Effector memory CD4-positive, alpha-beta T cell (primary cell): ENCODE measurements at places on chromosomes 1 and 21.

DNA sequence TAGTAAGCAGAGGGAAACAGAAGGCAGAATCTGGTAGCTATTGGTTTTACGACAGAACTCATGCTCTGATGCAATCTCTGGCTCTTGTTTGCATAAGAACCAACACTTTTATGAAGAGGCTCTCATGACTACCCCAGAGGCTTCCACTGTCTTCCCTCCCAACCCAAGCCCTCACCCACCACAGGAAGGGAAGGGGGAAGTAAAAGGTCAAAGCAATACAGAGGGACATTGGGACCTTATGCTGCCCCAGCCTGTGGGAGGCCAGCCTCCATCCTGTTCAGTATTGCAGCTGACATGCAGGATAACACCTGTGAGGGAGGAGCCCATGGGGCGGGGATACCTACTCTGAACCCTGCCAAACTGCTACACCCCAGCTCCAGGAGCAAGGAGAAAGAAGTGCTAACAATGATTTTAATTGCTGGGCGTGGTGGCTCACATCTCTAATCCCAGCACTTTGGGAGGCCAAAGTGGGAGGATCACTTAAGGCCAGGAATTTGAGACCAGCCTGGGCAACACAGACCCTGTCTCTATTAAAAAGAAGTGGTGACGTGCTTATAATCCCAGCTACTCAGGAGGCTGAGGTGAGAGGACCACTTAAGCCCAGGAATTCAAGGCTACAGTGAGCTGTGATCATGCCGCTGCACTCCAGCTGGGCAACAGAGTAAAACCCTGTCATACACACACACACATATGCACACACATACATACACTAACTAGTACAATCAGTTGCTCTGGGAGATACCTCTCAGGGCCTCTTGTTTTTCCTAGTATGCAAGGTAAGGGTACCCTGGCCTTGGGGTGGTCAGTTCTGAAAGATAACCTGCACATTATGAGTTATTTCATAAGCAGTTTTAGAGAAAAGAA lies 9.5 kb downstream of the MR1 start:
- no peak overlapping the region for H3K27ac ChIP-seq
- no peak overlapping the region for H3K4me3 ChIP-seq
- peaks cover 6% of the 10 kb centered on the region for H3K36me3 ChIP-seq
- no peak for DNase-seq
- no peaks in the 10 kb centered on the region for H3K27me3 ChIP-seq
- peaks cover 6% of the 10 kb centered on the region for H3K4me1 ChIP-seq

DNA sequence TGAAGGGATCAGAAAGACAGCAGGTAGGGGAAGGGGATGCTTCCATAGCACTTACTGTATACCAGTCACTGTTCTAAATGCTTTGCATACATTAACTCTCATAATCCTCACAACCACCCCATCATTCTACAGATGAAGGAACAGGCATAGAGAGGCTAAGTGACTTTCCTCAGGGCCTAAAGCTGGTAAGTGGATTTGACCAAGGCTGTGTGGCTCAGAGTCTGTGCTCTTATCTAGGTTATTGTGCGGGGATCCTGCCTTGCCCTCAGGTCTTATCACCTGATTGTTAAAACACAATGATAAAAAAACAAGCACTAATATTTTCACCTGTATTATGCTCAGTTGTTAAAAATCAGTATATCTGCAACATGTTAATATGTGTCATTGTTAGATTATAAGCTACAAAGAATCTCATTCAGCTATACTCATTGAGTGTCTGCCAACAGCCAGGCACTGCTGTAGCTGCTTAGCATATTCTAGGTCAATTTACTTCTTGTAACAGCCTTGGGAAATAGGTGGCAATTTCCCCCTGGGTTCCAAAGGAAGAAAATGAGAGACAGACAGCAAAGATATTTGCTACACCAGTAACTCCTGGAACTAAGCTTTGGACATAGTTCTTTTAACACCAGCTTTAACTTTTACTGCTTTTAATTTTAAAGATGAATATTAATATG lies 38.6 kb upstream of the RBM15 start:
- no peaks in the 10 kb centered on the region for H3K36me3 ChIP-seq
- H3K27me3 ChIP-seq, result no peaks in the 10 kb centered on the region
- H3K4me3 ChIP-seq, result no peak overlapping the region
- no peaks in the 10 kb centered on the region for H3K4me1 ChIP-seq

DNA sequence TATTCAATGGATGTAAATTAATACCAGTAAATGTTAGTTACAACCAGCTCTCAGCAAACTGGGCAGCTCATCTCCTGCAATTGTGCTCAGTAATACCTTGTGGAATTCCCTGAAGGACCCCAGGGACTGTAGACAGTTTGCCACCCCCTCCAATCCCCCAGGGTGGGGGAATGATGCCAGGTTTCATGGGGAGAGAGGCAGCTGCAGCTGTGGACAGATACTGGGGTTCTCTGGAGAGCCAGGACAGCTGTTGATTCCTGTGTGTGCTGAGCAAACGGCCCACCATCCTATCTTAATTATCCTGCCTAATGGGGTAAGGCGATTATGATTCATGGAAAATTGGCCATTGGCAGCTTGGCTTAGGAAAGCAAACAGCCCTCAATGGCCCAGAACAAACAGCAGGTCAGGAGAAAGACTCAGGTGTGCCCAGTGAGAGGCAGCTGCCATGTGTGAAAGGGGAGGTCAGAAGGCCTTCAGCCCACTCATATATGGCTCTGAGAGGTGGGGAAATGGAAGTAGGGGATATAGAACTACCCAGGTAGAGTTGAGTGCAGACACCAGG lies 148.9 kb upstream of the CTTNBP2NL start:
- no peaks in the 10 kb centered on the region for H3K27me3 ChIP-seq
- H3K27ac ChIP-seq, result no peak overlapping the region
- no peak for DNase-seq
- H3K4me1 ChIP-seq, result no peaks in the 10 kb centered on the region

DNA sequence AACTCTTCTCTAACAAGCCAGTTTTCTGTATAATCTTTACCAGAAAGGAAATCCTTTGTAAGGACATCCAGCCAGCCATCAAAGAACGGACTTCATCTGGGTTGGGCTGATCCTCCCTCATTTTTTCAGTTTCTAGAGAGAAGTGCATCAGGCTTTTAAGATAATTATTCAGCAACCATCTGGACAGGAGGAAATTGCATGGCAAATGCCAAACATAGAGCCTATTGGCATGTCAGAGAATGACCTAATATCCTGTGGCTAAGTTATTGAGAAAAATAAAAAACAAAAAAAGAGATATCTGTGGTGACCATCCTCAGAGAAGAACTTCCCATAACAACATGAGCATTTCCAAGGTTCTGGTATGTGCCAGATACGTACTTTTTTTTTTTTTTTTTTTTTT lies 74.9 kb upstream of the BEND5 start:
- no peak overlapping the region for H3K27ac ChIP-seq
- H3K4me1 ChIP-seq, result no peaks in the 10 kb centered on the region
- H3K4me3 ChIP-seq, result no peak overlapping the region
- no peaks in the 10 kb centered on the region for H3K36me3 ChIP-seq
- no peak for DNase-seq

- H3K4me3 ChIP-seq, result no peak overlapping the region
- peaks cover under 1% of the 10 kb centered on the region for H3K27me3 ChIP-seq
- H3K36me3 ChIP-seq, result no peaks in the 10 kb centered on the region
- DNase-seq, result no peak
Observed at GRCh38 chr1:53653631-53654030, 85.3 kb downstream of the GLIS1 start.

DNA sequence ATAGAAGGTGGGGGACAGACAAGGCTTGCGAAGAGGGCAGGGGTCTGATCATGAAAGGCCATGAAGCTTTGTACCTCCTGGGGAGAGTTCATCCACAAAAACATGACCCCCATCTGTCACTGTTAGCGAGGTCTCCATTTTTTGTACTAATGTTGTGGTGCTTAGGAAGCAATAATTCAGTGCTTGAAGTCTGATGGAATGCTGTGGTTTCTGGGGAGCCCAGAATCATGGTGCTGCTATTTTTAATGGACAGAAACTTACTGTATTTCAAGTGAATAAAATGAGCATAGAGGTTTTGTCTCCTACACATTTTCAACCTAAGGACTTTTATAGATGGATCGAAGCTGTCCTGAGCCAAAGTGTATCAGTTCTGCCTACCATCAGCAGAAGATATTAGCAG lies 28.2 kb upstream of the RGL1 start:
- no peak overlapping the region for H3K4me3 ChIP-seq
- H3K36me3 ChIP-seq, result no peaks in the 10 kb centered on the region

- H3K4me1 ChIP-seq, result no peaks in the 10 kb centered on the region
- H3K4me3 ChIP-seq, result no peak overlapping the region
- H3K27ac ChIP-seq, result no peak overlapping the region
Observed at GRCh38 chr1:174007851-174008250, 14.3 kb downstream of the RC3H1 start.

- no peaks in the 10 kb centered on the region for H3K36me3 ChIP-seq
- H3K4me1 ChIP-seq, result no peaks in the 10 kb centered on the region
- no peak overlapping the region for H3K4me3 ChIP-seq
- no peak overlapping the region for H3K27ac ChIP-seq
Observed at GRCh38 chr1:71796006-71796405, 486.3 kb downstream of the NEGR1 start.

GRCh38 chr1:197660389-197660788 lies 114.9 kb downstream of the DENND1B start:
- no peaks in the 10 kb centered on the region for H3K4me1 ChIP-seq
- no peak overlapping the region for H3K27ac ChIP-seq
- no peak overlapping the region for H3K4me3 ChIP-seq
- H3K27me3 ChIP-seq, result no peaks in the 10 kb centered on the region

GRCh38 chr1:208235982-208236761 lies 8.0 kb downstream of the PLXNA2 start:
- H3K4me1 ChIP-seq, result no peaks in the 10 kb centered on the region
- H3K27ac ChIP-seq, result no peak overlapping the region
- H3K4me3 ChIP-seq, result no peak overlapping the region
- H3K36me3 ChIP-seq, result no peaks in the 10 kb centered on the region

GRCh38 chr1:188249811-188250210 lies 1421.1 kb downstream of the PLA2G4A start:
- H3K27me3 ChIP-seq, result no peaks in the 10 kb centered on the region
- H3K27ac ChIP-seq, result no peak overlapping the region
- H3K4me3 ChIP-seq, result no peak overlapping the region
- no peaks in the 10 kb centered on the region for H3K36me3 ChIP-seq

DNA sequence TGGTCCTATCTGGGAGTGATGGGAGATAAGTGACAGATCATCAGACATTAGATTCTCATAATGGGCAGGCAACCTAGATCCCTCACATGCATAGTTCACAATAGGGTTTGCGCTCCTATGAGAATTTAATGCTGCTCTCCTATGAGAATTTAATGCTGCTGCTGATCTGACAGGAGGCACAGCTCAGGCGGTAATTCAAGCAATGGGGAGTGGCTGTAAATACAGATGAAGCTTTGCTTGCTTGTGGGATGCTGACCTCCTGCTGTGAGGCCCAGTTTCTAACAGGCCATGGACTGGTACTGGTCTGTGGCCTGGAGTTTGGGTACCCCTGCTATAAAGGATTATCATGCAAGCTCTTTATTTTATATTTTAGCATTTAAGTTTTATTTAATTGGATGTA lies 72.0 kb downstream of the ZMYM4 start:
- no peaks in the 10 kb centered on the region for H3K4me1 ChIP-seq
- H3K4me3 ChIP-seq, result no peak overlapping the region
- DNase-seq, result no peak
- H3K27ac ChIP-seq, result no peak overlapping the region

- H3K4me3 ChIP-seq, result no peak overlapping the region
- no peaks in the 10 kb centered on the region for H3K4me1 ChIP-seq
- no peaks in the 10 kb centered on the region for H3K36me3 ChIP-seq
- H3K27me3 ChIP-seq, result no peaks in the 10 kb centered on the region
Observed at GRCh38 chr1:87902830-87903229, 574.1 kb downstream of the LMO4 start.

DNA sequence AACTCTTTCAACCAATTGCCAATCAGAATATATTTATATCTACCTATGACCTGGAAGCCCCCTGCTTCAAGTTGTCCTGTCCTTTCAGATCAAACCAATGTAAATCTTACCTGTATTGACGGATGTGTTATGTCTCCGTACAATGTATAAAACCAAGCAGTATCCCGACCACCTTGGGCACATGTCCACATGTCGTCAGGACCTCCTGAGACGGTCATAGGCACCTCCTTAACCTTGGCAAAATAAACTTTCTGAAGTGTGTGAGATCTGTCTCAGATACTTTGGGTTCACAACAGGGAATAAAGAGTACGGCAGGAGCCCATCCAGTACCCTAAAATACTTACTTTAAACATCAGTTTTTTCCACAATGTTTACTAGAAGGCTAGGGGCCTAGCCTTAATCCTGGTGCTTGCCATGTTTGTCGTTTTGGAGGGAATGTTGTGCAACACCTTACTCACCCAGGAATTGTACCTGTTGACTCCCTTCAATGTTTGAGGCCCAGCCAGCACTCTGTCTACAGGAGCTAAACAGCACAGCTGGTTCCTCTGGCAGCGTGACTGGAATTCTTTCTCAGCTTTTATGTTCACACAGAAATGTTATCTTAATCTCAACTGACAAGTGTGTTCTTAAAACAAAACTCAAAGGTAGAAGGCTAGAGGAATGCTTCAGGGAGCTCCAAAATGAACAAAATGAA lies 90.8 kb upstream of the USP25 start:
- no peak overlapping the region for H3K4me3 ChIP-seq
- H3K27ac ChIP-seq, result no peak overlapping the region
- no peak for DNase-seq
- no peaks in the 10 kb centered on the region for H3K27me3 ChIP-seq
- H3K36me3 ChIP-seq, result no peaks in the 10 kb centered on the region
- H3K4me1 ChIP-seq, result no peaks in the 10 kb centered on the region

- H3K36me3 ChIP-seq, result no peaks in the 10 kb centered on the region
- H3K4me1 ChIP-seq, result no peaks in the 10 kb centered on the region
- H3K27ac ChIP-seq, result no peak overlapping the region
- no peak overlapping the region for H3K4me3 ChIP-seq
- no peak for DNase-seq
- H3K27me3 ChIP-seq, result no peaks in the 10 kb centered on the region
Observed at GRCh38 chr1:112358061-112358770, 37.8 kb upstream of the CTTNBP2NL start.

- H3K27ac ChIP-seq, result no peak overlapping the region
- no peak for DNase-seq
- no peaks in the 10 kb centered on the region for H3K4me1 ChIP-seq
- H3K4me3 ChIP-seq, result no peak overlapping the region
- H3K27me3 ChIP-seq, result no peaks in the 10 kb centered on the region
Observed at GRCh38 chr1:56758135-56758534, 61.1 kb downstream of the FYB2 start.

DNA sequence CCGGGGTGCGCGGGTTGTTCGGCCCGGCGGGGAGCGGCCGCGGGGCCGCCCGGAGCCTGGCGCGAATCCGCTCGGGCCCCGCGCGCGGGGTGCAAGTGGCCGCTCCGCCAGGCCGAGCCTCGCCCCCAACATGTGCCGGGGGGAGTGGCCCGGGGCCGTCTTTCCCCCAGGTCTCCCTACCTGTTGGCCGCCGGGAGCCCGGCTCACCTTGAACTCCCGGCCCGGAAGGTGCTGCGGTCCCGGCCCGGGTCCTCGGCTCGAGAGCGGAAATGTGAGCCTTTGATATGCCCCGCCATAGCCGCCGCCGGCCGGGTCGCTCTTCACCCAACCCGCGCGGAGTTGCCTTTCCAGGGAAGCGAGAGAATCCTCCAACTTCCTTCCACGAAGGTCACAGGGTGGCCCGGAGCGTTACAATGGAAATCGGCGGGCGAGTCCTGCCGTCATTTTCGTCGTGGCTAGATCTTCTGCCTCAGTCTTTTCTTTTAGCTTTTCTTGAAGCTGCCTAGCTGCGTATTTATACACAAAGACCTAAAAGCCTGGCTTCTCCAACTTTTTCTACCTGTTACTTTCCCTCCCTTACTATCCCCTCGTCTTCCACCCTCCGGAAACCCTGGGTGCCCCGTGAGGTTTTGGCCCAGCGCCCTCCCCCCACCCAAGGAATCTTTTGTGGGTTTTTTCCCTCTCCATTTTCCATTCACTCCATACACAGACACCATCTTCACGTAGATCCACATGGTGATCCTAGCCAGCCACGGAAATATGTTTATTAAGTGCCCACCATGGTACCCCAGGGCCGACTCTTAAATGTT lies 867 bp downstream of the PTGFRN start:
- H3K27ac ChIP-seq, result no peak overlapping the region
- no peaks in the 10 kb centered on the region for H3K36me3 ChIP-seq
- H3K4me1 ChIP-seq, result no peaks in the 10 kb centered on the region
- H3K27me3 ChIP-seq, result no peaks in the 10 kb centered on the region
